Fibroblast of skin of scalp (primary cell): ENCODE measurements at places on chromosomes 4 and X.

DNA sequence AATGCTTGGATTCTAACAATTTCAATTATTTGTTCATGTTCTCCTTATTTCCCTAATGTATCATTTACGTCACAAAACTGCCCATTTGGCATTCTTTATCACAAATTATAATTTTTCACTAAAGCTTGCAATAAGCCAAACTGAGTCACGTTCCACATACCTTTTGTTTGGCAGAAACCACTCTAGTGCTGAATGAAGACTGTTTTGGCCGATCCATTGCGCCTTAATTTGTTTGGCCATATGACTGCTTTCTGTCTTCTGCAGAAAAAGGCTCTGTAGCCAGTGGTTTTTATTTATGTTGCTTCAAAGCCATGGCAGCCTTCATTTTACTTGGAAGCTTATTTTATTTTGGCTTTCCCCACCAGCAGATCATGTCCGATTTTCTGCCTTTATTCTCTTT, 184.4 kb upstream of the HAND2 start:
- DNase-seq: no peak

DNA sequence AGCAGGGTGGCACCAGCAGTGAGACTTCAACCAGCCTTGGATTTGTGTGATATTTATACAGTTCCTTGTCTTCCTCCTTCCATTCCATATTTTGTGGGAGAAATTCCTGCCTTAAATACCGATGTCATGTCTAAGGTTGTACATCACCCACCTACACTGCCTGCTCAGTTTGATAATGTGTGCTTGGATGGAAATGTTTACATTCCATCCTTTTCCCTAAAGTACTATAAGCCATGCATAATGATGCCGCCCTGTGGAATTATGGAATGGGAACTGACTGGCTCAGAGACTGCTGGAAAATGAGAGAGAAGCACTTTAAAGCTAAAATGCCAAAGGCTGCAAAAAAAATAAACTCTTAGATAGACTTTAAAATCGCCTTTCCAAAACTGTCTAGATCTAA, 11.3 kb upstream of the GLUD2 start:
- peak; percentile 2 for DNase-seq

DNA sequence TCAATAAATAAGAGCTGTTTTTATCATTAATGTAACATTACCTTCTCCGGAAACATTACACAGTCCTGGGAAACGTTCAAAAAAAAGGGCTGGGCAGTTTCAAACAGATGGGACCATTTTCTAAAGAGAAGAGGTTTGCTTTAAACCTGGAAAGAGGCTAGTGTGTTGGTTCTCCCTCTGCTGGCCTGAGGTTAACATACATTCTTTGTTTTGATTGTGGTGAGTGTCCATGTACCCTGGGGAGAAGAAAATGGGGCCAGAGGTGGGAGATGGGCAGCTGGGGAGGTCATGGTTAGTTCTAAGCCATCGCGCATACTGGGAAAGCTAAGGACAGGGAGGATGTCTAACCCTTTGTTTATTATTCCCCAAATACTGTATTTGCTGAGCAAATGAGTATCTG, 194.7 kb downstream of the CPEB2 start:
- peak; percentile 54 for DNase-seq

DNA sequence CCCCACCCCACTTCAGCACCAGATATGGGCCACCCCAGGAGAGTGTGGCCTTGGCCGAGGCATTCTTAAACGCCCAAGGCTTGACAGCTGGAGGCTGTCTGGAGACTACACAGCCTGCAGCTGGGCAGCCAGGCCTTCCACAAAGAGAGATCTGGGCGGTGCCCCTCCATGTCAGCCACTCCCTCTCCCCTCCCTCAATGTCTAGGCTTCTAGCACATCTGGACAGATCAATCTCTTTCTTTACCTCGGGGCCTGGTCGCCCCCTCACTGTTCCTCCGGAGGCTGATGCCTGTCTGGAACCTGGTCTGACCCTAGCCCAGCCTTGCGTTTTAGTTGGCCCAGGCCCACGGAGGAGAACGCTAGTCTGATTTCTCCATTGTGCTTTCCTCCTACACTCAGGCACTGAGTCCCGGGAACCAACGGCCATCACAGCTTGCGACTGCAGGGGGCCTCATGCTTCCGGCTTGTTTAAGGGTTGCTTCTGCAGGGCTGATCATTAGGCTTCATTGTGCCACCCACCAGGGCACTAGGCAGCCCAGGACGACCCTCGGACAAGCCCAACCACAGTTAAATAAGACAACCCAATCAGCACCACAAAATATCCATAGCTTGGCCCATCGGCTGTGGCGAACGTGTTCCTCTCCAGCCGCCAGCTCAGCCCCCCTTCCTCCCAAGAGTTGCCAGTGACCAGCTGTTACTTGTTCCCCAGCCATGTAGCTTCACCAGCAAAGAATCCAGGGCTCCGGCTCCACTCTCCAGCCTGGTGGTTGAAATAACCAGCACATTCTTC, 200.6 kb downstream of the BCOR start:
- DNase-seq: peak; percentile 85

DNA sequence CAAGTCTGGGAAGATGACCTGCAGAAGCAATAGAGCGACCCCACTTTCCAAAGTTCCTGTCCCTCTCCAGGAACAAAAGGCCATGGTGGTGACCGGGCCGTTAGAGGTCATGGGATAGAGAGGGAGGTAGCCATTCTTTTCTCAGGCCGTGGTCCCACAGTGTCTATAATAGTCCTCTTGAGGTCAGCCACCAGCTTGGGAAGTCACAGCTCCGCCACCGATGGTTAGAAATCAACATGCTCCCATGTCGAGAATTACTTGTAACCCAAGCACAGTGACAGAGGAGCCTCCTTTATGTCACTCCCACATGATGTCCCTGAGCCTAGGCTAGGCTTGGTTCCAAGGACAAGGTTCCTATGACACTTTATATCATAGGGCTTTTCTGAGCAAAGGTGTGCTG, 48.3 kb upstream of the CBR4 start:
- DNase-seq: no peak

DNA sequence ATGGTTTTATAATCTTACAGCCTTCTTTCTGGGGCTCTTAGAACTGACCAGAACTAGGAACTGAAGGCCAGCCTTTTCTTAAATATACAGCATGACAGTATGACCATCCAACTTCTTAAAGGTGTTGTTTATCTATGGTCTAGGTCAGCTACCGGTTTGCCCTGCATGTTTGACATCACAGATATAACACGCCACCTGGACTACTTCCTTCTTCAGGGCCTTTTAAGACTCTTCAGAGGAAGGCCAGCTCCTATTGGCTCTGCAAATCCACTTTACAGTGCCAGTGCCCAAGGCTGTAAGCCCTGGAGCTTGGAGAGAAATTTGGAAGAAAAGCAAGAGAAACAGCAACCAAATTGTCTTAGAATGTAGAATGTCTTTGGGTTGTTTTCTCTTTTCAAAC, 185.5 kb downstream of the MGST2 start:
- no peak for DNase-seq

- DNase-seq: no peak
Measured at GRCh38 chr4:82282875-82283274, 90.9 kb downstream of the HNRNPD start.

DNA sequence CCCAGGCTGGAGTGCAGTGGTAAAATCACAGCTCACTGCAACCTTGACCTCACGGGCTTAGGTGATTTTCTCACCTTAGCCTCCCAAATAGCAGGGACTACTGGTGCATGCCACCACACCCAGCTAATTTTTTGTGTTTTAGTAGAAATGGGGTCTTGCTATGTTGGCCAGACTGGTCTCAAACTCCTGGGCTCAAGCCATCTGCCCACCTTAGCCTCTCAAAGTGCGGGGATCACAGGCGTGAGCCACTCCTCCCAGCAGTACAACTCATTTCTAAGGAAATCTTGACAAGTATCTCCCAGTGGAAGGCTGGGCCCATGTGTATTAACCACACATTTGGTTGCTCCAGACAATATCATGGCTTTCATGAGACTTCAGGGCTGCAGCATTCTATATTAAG, 20.4 kb upstream of the PDLIM5 start:
- DNase-seq: no peak

DNA sequence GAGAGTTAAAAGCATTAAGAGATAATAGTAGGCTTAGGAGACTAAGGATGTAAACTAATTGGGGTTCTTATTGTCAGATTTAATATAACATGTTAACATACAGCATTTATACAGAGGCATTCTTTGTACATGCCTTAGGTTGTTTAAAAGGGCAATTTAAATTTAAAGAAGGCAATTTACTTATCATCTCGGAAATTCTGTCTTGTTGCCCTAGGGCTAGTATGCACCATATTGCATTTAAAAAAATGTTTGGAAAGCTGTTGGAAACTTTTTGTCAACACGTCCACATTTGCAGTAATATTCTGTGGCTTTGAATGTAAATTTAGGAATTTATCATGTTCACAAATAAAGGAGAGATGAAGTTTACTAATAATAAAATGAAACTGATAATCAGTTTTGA, 25.5 kb downstream of the GALNT7 start:
- no peak for DNase-seq

DNA sequence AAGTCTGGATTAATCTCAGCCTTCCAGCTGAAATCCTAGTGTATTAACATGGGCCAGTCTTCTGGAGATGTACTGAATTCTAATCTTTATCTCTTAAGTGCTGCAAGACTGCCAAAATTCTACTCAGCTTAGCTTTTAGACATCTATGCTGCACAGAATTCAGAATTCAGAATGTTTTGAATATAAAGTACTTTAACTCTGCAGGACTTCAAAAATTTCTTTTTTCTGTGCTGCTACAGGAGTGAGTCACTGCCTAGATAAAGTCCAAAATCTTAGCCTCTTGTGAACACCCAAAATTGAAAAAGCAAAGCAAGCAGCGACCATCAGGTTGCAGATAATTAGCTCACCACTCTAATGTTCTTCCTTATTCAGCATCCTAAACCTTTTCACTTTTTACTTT, 1092.6 kb upstream of the PCDH10 start:
- DNase-seq: no peak

DNA sequence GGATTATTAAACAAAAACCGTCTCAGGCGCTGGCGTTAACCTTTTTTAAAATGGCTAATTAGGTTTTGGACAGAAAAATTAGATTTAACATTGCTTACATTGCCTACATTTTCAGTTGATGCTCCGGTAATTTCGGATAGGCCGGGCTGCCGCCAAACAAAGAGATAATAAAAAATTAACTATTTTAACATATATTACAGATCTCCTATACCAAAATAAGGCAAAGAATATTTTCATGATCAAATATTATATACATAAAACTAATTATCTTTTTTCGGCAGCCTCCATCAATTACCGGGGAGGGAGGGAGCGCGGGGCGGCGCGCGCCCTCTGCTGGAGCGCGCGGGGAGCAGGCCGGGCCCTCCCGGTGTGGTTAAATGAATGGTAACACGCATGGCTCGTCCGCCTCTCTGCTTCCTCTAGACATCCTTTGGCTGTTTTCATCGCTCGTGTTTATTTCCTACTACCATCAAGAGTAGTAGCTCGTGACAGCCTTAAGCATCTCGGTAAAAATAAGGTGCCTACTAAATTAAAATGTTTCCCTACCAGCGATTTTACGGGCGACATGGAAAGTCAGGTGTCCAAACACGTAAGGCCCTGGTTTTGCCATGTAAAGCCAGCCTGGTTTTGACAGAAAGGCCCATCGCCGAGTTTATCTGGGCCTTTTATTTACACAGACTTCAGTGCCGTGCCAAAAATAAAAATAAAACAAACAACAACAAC, 52.4 kb upstream of the TMEM33 start:
- DNase-seq: peak; percentile 27

DNA sequence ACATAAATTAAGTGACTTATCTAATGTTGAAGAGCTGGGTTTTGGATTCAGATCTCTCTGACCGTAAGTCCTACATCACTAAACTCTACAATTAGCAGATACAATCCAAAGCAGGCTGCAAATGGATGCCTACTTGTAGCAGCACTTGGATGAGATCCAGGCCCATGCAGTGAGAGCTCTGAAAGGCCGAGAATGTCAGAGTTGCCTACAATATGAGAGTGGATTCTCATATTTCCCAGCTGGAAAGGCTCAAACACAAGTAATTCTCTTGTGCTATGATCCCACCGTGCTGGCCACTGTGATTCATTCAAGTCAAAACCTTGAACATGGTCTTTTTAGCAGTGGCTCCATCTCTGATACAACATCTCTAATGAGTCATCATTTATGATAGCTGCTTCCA, 125.4 kb upstream of the CHRDL1 start:
- no peak for DNase-seq

GRCh38 chrX:152079768-152080167, 58.6 kb downstream of the MAGEA10 start:
- no peak for DNase-seq

DNA sequence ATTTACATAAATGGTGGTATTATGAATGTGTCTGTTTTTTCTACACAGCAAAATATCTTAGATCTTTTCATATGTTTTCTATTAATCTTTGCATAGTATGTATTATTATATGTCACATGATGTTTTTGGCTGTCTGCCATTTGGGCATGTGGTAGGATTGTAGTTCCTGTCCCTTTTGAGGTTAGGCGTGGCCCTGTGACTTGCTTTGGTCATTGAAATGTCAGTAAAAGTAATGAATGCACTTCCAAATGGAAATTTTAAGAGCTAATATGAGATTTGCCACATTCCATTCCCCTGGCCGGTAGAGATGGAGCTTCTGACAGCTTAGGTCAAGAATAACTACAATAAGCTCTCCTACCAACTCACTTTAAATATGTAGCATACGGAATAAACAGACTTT, 45.1 kb downstream of the JADE3 start:
- peak; percentile 73 for DNase-seq

GRCh38 chr4:188714907-188715306, 575.7 kb downstream of the TRIML1 start:
- peak; percentile 82 for DNase-seq

DNA sequence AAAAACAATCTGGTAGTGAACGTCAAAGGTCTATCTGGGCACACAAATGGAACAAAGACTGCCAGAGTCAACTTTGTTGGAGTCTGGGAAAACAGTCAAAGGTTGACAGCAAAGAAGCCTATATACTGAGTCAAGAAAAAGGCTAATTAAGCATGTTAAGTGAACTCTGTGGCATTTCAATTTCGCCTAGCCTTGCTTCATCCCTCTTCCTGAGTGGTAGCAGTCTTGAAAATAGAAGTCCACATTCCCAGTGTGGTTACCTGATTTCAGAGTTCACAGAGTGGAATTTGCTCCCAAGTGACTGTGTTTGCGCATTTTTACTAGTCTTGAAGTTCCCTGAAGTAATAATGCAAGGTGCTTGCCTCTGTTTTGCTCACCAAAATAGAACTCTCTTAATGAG, 760.0 kb downstream of the FSTL5 start:
- no peak for DNase-seq

- DNase-seq: no peak
Measured at GRCh38 chrX:40199704-40200103, 101.9 kb upstream of the BCOR start.

GRCh38 chrX:28039258-28039657, 58.0 kb upstream of the DCAF8L1 start:
- DNase-seq: no peak

DNA sequence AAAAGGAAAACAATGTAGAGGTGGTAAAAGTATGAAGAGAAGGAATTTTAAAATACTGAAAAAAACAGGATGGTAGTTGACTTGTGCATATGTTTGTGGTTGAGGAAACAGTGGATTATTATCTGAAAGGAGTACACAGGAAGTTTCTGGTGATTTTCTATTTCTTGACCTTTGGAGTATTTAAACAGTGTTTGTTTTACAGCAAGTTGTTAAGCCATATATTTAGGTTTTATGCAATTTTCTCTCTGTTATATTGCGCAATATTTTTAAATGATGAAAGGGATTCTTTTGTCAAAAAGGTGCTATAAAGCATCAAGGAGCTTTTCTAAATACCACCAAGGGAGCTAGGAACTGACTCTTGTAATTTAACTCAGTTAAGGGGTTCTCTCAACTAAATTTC, 343.1 kb upstream of the MAOA start:
- no peak for DNase-seq

GRCh38 chr4:61407642-61408618, 207.8 kb downstream of the ADGRL3 start:
- no peak for DNase-seq
